ENCODE measurements at places on chromosomes 7 and 10. TPM values are rescaled to one million over a fixed set of nuclear protein-coding genes. Genes with fewer than 3 reads are reported as not detected.

- H3K27ac ChIP-seq, result peak overlapping the region; percentile 75
- H3K4me3 ChIP-seq, result peak overlapping the region; percentile 84
- H3K27me3 ChIP-seq, result no peaks in the 10 kb centered on the region
- H3K4me1 ChIP-seq, result peaks cover 3% of the 10 kb centered on the region
- DNase-seq, result no peak
These were observed 541 bp downstream of the ELMO1 start for GRCh38 chr7:37448011-37448635.

DNA sequence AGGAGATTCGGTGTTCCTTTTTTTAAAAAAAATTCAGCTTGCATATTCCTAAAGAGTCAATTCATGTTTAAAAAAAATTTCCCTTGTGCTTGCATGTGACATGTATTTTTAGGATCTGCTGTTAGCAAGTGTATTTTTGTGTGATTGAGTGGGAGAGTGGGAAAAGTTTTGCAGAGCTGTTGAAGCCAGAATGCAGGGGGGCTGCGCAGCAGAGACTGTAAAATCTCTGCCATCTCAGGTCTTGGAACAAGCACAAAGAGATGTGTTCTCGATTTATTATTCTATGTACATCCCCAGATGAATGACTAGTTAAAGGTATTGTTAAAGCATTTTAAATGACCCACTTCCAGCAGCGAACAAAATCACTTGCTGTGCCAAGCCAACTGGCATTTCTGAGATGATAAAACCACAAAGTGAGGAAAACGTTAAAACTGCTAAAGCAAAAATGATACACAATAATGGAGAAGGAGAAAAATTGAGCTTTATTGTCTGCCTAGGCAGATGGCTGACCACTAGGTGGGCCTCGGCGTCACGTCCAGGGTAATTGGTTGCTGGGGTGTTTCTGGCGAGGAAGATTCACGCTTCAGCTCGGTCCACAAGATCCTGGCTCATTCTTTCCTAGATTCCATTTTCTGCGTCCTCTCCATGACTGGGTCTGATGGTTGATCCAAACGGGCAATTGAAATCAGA lies 67.0 kb upstream of the ATRNL1 start:
- no peak for DNase-seq
- no peaks in the 10 kb centered on the region for H3K4me1 ChIP-seq
- no peaks in the 10 kb centered on the region for H3K27me3 ChIP-seq
- no peak overlapping the region for H3K4me3 ChIP-seq
- H3K27ac ChIP-seq, result no peak overlapping the region

DNA sequence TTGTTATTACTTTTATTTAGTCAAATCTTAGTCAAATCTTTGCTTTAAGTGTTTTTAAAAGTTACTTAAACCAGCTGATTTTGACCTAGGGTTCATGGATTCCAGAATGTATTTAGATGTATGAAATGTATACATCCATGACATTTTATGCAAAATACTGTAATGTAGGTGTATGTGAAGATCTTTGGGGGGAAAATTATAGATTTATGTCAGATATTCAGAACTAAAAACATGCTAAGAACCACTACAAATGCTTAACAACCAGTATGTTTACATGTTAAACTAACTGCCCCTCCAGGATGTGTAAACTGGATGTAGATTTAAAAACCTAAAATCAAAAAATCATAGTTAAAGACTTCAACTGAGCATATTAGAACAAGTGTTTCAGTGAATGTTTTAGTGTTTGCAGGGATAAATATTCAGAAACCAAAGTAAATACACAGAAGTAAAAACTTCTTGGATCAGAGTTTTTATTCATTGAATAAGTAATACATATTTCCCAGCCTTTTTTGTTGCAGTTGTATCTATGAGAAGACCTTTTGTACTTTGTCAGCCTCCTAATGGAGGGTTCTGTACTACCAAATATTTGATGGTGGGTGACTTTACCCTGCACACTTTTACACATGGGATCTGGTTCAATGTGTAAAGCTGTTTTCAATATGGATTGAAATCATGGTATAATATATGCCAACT lies 3.9 kb downstream of the CPED1 start:
- H3K4me3 ChIP-seq, result peak overlapping the region; percentile 57
- no peaks in the 10 kb centered on the region for H3K27me3 ChIP-seq
- DNase-seq, result no peak
- no peaks in the 10 kb centered on the region for H3K36me3 ChIP-seq
- peak overlapping the region; percentile 91 for H3K27ac ChIP-seq

DNA sequence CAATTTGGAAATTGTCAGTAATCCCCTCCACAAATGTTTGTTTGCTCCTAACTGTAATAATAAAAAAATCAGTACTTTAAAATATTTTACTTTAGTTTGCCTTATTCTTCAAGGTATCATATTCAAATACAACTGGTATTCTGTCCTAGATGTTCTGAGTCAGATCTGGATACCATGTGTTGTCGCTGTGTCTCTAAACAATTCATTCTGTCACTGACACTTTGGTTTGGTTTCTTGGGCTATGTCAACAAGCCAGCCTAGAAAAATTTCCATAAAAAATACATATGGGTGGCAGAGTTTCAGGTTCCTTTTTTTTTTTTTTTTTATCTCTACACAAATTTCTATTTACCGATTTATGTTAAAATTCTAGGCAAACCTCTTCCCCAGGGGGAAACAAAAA lies 33.2 kb upstream of the SEMA3D start:
- H3K36me3 ChIP-seq, result no peaks in the 10 kb centered on the region
- no peaks in the 10 kb centered on the region for H3K4me1 ChIP-seq
- no peak overlapping the region for H3K27ac ChIP-seq

GRCh38 chr7:115060095-115060870 lies 138.4 kb downstream of the MDFIC start:
- no peak for DNase-seq
- H3K27ac ChIP-seq, result no peak overlapping the region
- no peaks in the 10 kb centered on the region for H3K4me1 ChIP-seq
- no peaks in the 10 kb centered on the region for H3K27me3 ChIP-seq

GRCh38 chr10:5573968-5574641 lies 49.3 kb downstream of the CALML3 start:
- H3K27me3 ChIP-seq, result no peaks in the 10 kb centered on the region
- no peak overlapping the region for H3K4me3 ChIP-seq
- no peaks in the 10 kb centered on the region for H3K36me3 ChIP-seq
- H3K27ac ChIP-seq, result no peak overlapping the region
- H3K4me1 ChIP-seq, result peaks cover 14% of the 10 kb centered on the region

DNA sequence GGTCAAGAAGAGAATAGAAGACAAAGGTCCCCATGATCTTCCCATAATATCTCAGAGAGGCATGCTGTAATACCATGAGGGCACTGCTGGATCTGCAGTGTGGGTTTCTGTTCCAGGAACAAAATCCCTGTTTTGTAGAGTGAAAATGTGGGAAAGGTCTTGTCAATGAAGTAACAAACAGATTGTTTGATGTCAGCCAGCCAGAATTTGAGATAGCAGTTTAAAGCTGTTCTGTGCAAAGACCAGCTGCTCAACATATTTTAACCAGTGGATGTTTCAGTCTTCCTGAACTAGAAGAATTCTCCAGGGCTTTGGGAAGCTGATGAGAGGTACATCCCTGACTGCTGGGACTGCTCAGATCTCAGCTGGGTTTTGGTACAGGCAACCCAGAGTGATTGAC lies 1012.5 kb downstream of the DNAJB9 start:
- DNase-seq, result no peak
- H3K27ac ChIP-seq, result no peak overlapping the region
- H3K4me3 ChIP-seq, result no peak overlapping the region
- H3K36me3 ChIP-seq, result no peaks in the 10 kb centered on the region

- H3K4me3 ChIP-seq, result no peak overlapping the region
- H3K27ac ChIP-seq, result no peak overlapping the region
- H3K27me3 ChIP-seq, result no peaks in the 10 kb centered on the region
- peaks cover 10% of the 10 kb centered on the region for H3K4me1 ChIP-seq
- H3K36me3 ChIP-seq, result no peaks in the 10 kb centered on the region
These were observed 127.2 kb downstream of the CELF2 start for GRCh38 chr10:11144626-11145494.

- no peaks in the 10 kb centered on the region for H3K4me1 ChIP-seq
- H3K36me3 ChIP-seq, result no peaks in the 10 kb centered on the region
- H3K27ac ChIP-seq, result no peak overlapping the region
- DNase-seq, result no peak
- no peak overlapping the region for H3K4me3 ChIP-seq
These were observed 77.9 kb downstream of the CTNNA3 start for GRCh38 chr10:67618116-67618515.

DNA sequence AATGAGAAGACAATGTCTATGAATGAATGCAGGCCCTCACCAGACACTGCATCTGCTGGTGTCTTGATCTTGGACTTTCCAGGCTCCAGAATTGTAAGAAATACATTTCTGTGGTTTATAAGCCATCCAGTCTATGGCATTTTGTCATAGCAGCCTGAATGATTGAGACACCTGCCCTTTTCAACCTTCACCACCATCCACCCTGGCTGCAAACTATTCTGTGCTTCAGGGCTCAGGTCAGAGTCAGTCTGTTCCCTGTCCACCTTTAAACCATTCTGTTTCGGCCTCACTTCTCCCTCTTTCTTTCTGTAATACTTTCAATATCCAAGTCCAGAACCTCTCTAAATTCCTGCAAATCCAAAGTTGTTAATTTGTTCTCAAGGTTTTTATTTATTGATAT lies 15.9 kb upstream of the CDK13 start:
- no peaks in the 10 kb centered on the region for H3K36me3 ChIP-seq
- no peak overlapping the region for H3K27ac ChIP-seq
- H3K4me1 ChIP-seq, result no peaks in the 10 kb centered on the region
- H3K27me3 ChIP-seq, result no peaks in the 10 kb centered on the region
- H3K4me3 ChIP-seq, result no peak overlapping the region
- DNase-seq, result no peak

- H3K4me1 ChIP-seq, result no peaks in the 10 kb centered on the region
- DNase-seq, result no peak
- no peaks in the 10 kb centered on the region for H3K36me3 ChIP-seq
These were observed 38.9 kb downstream of the LYZL1 start for GRCh38 chr10:29327746-29328102.

DNA sequence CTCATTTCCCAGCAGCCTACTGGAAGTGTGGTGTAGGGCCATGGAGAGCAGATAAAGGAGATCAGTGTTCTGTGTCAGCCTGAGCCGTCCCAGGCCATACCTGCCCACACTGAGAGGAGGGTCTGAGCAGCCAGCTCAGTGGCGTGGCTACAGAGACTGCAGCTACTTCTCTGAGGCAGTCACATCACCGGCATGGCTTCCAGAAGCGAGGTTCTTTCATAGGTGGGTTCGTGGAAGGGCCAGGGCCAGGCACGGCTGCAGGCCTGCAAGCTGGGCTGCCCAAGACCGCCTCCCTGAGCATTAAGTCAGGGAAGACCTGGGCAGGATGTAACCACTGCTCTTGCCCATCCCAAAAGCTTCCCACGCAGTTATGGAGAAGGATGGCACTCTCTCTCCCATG lies 34.9 kb downstream of the LDB3 start:
- peaks cover 75% of the 10 kb centered on the region for H3K36me3 ChIP-seq
- no peaks in the 10 kb centered on the region for H3K4me1 ChIP-seq
- H3K27ac ChIP-seq, result no peak overlapping the region
- H3K27me3 ChIP-seq, result no peaks in the 10 kb centered on the region
- H3K4me3 ChIP-seq, result no peak overlapping the region
- DNase-seq, result no peak

GRCh38 chr7:74654811-74655210 lies 2.7 kb upstream of the GTF2I start:
- no peaks in the 10 kb centered on the region for H3K36me3 ChIP-seq
- no peaks in the 10 kb centered on the region for H3K4me1 ChIP-seq
- no peak overlapping the region for H3K27ac ChIP-seq
- no peak for DNase-seq

DNA sequence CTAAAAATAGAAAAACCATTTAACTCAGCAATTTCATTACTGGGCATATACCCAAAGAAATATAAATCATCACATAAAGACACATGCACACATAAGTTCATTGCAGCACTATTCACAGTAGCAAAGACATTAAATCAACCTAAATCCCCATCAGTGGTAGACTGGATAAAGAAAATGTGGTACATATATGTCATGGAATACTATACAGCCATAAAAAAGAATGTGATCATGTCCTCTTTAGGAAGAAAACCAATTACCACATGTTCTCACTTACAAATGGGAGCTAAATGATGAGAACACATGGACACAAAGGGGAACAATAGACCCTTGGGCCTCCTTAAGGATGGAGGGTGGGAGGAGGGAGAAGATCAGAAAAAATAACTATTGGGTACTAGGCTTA lies 36.0 kb upstream of the ACBD5 start:
- H3K4me3 ChIP-seq, result no peak overlapping the region
- H3K27ac ChIP-seq, result no peak overlapping the region
- H3K27me3 ChIP-seq, result no peaks in the 10 kb centered on the region

- H3K27ac ChIP-seq, result no peak overlapping the region
- no peaks in the 10 kb centered on the region for H3K36me3 ChIP-seq
- no peak overlapping the region for H3K4me3 ChIP-seq
- H3K27me3 ChIP-seq, result no peaks in the 10 kb centered on the region
These were observed 105.2 kb downstream of the FAS start for GRCh38 chr10:89095701-89096391.

GRCh38 chr10:75468612-75469005 lies 37.2 kb downstream of the LRMDA start:
- no peaks in the 10 kb centered on the region for H3K27me3 ChIP-seq
- DNase-seq, result no peak
- no peaks in the 10 kb centered on the region for H3K36me3 ChIP-seq
- H3K4me3 ChIP-seq, result no peak overlapping the region

DNA sequence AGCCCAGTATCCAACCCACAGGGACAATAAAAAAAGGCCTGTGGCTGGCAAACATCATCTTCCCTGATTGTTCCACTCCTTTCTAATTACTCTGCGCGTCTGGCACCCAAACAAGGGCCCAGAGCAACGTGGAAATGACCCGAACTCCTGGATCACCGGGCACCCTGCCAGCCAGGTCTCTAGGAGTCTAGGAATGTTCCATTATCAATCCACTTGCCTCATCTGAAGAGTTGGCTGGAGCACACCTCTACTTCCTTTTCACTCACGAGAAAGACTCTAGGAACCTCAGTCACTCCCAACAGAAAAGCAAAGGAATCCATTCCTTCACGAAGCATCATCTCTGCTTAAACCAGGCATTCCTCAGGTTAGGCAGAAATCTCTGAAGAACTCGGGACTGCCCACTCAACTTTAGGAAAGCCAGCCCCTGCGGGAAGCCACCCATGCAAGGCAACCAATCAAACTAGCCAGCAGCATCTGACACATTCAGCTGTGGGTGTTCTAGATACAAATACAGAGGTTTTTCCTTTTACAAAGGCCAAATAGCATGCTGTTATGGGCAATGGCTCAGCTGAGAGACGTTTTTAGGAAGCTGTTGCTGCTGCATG lies 37.7 kb downstream of the ATXN7L1 start:
- peak overlapping the region; percentile 30 for H3K27ac ChIP-seq
- H3K4me1 ChIP-seq, result no peaks in the 10 kb centered on the region
- H3K36me3 ChIP-seq, result no peaks in the 10 kb centered on the region

The ZNF365 gene
- total RNA-seq, result not detected

The CTAGE15 gene
- 0.21 TPM for total RNA-seq

The TAS2R16 gene
- not detected for total RNA-seq

The CYP2C18 gene
- total RNA-seq, result not detected

The SEM1 gene
- 0.43 TPM for total RNA-seq

The ACSL5 gene
- total RNA-seq, result 9.3 TPM

The MMRN2 gene
- total RNA-seq, result 282 TPM

The MMD2 gene
- total RNA-seq, result not detected

The TMEM176B gene
- total RNA-seq, result 42.5 TPM

All from ascending aorta (tissue), 2 donors.